ENCODE measurements at places on chromosomes 6 and 20.

DNA sequence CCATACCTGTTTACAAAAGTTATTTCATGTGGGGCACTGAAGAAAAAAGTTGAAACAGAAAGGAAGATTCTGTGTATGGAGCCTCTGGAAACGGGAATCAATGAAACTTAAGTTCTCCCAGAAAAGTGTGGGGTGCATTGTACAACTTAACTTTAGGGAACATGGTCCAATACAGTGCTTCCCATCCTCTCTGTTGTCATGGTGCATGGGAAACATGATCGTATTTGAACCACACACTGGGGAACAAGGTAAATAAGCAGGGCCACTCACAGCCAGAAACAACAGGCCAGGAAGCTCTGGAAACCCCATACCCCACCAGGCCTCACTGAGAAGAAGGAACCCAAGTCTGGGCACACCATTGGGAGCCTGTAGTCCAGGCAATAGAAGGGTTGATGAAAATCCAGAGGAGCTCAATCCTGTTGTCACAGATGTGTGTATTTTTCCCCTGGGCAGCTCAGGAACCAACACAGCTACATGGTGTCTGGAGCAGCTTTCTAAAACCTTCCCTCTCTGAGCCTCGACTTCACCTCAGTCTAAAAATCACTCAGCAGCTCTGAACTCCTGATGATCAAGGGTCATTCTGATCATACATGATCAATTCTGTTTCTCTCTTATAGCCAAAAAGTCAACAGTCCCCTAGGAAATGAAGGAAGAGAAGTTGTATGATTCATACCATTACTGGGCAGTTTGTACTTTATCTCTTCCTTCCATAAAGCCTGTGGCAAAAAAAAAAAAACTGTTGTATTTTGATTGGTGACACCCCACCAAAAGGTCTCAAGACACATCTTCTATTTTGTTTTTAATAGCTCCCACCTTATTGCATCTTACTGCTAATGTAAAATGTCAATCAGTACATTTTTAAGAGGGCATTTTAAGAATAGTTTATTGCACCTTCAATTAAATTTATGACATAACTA lies 198.5 kb upstream of the TAB2 start:
- DNase-seq = no peak

DNA sequence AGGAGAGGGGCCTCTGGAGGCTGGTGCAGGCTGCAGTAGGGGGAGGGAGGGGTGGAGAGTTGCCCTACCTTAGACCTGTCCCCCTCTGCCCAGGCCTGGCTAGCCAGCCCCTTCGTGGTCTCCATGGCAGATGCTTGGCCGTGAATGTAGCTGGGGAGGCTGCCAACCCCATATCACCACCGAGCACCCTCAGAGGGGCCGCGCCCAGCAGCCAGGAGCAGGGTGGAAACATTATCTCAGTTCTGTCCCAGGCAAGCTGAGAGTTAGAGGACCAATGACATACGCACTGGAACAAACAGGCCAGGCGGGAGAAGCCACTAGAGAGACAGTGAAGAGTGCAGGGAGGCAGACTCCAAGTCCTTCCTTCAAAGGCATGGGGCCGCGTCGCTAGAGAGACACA lies 66.5 kb downstream of the LRFN2 start:
- DNase-seq = no peak

DNA sequence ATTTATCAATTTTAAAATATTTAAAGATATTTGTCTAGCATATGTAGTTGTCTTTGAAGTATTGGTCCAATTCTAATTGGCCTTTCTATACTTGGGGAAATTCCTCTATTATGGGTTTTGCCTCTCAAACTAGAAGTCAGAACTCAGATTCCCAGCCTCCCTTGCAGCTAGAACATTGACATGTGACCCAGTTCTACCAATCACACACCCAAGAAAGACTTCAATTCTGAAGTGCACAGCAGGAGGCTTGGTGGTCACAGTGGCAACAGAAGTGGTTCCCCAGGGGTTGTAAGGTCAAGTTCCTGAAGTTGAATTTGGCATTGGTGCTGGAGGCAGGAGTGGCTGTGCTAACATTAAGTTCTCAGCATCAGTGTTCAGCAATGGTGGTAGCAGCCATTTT lies 14.8 kb upstream of the FKBP5 start:
- DNase-seq = no peak

- DNase-seq = no peak
Observed at GRCh38 chr6:9295644-9296043, 860.3 kb upstream of the SLC35B3 start.

DNA sequence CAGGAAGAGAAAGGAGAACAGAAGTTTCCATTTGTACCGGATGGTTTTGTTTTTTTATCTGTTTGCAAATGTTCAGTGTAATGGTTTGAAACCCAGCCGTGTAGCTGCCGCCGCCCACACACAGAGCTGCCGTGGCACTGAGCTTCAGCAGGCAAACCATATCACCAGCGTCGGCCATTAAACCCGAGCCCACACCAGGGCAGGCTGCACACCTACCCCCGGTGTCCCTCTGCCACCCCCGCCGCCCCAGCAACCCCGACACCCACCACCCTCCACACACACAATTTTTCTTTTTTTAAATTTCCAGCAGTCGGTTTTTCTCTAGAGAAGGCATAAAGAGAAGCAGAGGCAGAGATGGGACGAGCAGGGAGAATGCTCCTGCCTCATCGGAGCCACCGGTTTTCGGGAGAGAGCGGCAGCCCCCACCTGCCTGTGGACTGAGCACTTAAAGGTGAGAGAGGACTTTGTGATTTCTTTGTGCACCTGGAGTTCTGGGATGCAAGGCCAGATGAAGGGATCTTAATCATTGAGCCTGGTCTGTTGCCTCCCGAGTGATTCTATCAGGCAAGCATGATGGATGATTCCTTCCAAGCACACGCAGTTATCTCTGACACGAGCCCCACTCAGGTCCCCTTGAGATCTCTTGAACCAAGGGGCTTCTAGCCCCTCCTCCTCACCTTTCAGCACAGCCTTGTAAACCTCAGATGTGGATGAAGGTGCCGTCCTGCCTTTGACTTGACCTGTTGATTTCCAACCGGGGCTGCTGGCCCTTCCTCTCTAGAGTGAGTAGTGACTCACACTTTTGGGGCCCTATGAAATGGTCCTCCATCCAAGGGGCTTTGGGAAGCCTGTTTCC lies 17.5 kb upstream of the ZNF831 start:
- no peak for DNase-seq

DNA sequence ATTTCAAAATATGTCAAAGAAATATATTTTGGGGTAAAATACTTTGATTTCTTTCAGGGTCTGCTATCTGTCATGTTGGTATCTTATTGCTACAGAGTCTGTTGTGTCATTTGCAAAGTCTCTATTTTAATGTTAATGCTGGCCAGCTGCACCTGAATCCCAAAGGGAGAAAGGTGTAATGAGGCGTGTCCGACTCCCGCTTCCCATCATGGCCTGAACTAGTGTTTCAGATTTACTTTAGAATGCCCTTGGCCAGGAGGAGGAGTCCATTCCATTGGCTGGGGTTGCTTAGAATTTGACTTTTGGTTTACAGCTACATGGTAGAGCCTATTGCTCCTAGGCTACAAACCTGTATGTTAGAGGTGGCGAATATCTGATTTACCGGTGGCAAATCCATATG lies 69.3 kb downstream of the FAM50B start:
- no peak for DNase-seq

DNA sequence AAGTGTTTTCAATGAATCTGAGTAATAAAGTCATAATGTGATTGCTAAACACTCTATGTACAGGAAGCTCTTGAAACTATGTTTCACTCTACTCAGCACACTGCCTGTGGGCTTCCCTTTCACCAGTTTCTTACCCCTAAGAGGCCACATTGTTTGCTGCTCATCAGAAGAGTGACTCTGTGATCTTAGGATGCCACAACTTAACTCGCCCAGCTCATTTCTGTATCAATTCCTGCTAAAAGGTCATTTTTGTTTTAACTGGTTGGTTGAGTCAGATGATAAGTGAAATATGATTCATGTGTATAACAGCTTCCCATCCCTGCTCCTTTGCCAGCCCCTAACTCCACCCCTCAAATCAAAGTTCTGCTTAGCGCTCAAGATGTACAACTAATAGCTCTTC lies 9.8 kb upstream of the NDUFAF4 start:
- no peak for DNase-seq

DNA sequence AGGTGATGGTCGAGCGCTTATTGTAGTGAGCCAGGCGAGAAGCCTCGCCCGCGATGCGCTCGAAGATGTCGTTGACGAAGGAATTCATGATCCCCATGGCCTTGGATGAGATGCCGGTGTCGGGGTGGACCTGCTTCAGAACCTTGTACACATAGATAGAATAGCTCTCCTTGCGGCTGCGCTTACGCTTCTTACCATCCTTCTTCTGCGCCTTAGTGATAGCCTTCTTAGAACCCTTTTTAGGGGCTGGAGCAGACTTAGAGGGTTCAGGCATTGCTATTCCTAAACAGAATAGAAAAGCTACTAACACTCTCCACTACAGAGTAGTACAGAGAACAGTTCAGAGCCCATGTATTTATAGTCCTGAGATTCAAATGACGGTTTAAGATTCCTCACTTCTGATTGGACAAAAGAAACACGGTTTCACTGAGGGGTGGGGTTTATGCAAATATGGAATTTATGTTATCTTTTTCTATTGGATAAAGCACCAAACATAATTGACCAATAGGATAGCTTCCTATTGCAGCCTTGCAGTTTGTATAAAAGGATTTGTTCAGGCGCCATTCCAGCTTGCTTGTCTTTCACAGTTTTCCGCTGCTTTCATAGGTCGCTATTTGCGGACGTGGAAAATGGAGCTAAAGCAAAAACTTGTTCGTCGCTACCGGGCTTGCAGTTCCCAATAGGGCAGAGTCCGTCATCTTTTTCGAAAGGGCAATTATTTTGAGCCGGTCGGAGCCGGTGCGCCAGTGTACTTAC lies 43.7 kb upstream of the HFE start:
- DNase-seq = peak; percentile 95

DNA sequence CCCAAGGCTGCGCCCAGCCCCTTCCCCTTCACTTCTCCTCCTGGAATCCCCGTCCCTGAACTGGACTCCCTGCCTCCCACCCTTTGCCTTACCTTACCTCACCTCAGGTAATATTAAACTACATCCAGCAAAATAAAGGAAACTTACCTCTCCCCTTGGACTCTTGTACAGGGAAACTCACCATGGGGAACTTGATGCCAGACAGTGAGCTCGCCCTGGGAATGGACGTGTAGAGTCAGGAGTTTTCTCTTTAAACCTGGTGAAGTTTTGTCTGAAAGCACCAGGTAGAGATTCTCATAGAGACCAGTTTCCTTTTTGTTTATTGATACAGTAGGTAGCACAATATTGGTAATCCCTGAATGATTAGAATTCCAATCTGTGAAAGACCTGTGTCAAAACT lies 544 bp upstream of the HLA-C start:
- DNase-seq = no peak
